ENCODE measurements at places on chromosomes 16 and 17. TPM values are rescaled to one million over a fixed set of nuclear protein-coding genes. Genes with fewer than 3 reads are reported as not detected.
A peak's percentile ranks its signal among the peaks of the same experiment; 100 is the strongest.

DNA sequence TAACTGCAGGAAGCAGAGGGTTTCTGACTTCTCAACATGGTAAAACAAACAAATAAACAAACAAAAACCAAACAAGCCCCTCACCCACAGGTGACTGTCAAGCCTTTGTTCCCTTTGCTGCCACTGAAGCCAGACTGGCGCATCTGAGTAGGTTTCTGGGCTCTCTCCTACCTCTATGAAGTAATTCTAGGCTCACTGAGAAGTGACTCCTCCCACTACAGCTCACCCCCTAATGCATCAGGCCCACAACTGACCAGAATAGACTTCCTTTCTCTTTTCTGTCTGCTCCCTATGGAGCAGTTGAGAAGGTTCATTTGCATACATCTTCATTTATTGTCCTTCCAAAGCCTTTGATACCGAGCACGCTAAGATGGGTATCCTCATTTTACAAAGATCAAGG lies 77.0 kb upstream of the CCL2 start:
- no peak for DNase-seq

The TBC1D3B gene
- 8.6 TPM for polyA plus RNA-seq

The TBC1D3I gene
- 3.3 TPM for polyA plus RNA-seq

- DNase-seq = no peak
Observed at GRCh38 chr16:88500255-88500661, 47.2 kb downstream of the ZFPM1 start.

DNA sequence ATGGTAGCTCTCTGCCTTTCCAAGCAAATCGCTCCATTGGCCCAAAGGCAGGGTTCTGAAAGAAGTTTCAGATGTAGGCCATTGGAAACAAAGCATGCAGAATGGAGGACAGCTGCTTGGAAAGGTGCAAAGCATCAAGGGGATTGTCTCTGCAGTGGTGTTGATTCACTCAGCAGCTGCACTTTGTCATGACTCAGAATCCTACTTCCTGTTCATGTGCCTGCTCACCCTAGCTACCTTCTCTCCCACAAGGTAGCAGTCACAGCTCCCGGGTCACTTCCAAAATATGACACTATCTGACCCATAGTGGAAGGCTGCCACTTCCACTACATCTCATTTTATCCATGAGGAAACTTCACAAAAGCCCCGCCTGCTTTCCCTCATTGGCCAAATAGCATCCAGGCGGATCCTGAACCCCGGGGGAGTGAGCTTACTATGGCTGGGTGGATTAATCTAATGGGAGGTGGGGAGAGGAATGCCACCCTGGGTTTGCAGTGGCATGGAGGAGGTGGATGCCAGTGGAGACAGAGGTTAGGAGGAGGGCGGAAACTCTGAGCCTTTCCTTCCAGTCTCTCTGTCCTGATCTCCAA lies 74.7 kb upstream of the NKD1 start:
- DNase-seq = no peak

The TMEM238L gene
- polyA plus RNA-seq = 11.1 TPM

The SLC13A2 gene
- polyA plus RNA-seq = 16.7 TPM

GRCh38 chr17:79695797-79696609 lies 34.7 kb upstream of the ENPP7 start:
- peak; percentile 58 for DNase-seq

The CYGB gene
- polyA plus RNA-seq = 14.6 TPM

The PIPOX gene
- polyA plus RNA-seq = 13.1 TPM

DNA sequence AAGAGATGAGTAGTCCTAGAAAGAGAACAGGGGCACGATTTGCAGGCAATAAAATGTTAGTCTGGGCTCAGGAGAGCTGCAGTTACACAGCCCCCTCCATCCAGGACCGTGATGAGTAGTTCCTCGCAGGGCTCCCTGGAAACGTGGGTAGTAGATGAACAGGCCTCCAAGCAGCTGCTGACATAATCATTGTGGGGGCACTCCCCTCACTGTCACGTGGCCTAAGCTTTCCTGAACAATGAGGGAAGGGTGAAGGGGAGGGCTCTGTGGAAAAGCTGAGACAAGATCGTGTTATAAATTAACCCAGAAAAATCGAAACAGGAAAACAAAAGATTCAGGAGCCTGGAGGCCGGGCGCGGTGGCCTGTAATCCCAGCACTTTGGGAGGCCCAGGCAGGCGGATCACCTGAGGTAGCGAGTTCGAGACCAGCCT lies 1.3 kb upstream of the PER1 start:
- DNase-seq = no peak

The KRTAP2-1 gene
- polyA plus RNA-seq = not detected

The KCNJ2 gene
- 2.8 TPM for polyA plus RNA-seq
